ENCODE measurements at places on chromosomes 3 and 15.
A peak's percentile ranks its signal among the peaks of the same experiment; 100 is the strongest.

DNA sequence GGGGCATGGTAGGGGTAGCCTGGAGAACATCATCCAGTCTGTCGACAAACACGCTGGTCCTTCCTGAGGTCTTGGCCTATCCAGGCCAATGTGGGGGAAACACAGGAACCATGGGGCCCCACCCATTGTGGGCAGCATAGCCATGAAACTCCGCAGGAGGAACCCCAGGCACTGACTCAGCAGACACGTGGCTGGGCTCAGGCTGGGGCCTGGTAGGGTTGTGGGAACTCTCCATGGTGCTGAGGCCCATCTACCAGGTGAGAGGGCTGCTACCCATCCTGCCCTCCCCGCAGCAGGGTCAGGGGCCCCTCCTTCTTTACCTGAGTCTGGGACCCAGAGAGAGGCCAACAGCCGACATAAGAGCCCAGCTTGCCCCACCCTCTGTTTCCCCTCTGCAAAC, 22.6 kb upstream of the CACNA2D2 start:
- DNase-seq, result peak; percentile 49

- DNase-seq, result no peak
These were observed 9.5 kb downstream of the RPSA start for GRCh38 chr3:39415983-39416382.

DNA sequence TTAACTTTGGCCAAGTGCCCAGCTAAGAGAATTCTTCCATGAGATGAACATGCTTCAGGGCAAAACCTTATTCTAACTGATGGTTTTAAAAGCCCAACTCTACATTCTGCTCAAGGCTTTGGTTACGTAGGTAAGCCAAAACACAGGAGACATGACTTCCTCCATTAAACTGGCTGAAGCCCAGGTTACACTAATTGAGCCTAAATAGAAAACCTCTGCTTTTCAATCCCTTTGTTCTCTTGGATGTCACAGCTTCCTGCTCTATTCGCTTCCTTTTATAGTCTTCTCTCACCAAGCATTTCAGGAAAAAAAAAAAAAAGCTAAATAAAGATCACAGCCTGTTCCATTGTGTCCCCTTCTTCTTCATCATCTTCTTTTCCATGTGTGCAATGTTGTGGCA, 420.4 kb downstream of the TIGIT start:
- DNase-seq, result no peak

DNA sequence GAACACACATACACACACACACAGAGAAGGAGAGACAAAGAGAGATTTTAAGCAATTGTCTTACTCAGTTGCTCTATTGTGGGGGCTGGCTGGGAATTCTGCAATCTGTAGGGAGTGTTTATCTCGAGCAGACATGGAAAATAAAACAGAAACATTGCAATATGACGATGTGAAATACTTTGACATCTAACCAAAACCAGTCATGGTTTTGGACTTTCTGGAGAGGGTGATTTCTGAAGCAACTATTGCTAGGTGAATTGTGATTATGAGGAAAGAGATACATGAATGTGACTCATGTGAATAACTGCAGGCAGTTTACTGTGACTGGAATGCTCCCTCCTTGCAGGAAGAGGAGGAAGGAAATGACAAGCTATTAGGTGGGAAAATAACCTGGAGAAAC, 12.3 kb upstream of the PHLDB2 start:
- DNase-seq, result peak; percentile 96

- DNase-seq, result peak; percentile 55
These were observed 177.5 kb upstream of the LPP start for GRCh38 chr3:187976365-187976900.

DNA sequence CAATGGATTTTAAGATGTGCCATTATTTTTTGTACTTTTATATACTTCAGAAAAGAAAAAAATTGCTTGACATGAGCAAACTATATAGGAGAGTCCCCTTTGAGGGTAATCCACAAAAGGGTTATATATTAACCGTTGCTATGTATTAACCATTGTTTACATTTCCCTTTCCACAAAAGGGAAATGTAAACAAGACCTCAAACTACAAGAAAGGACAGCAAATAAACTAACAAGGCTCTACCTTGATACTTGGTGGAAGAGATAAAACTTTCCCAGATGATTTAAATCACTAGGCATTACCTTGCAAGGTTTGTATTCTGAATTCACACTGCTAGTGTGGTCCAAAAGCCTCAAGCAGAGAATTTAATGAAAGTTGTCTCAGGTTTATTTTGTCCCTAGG, 616.3 kb upstream of the BCHE start:
- DNase-seq, result no peak

GRCh38 chr15:85541744-85542143, 161.3 kb downstream of the AKAP13 start:
- DNase-seq, result no peak

GRCh38 chr15:74962219-74962618, 5.6 kb upstream of the RPP25 start:
- DNase-seq, result no peak

DNA sequence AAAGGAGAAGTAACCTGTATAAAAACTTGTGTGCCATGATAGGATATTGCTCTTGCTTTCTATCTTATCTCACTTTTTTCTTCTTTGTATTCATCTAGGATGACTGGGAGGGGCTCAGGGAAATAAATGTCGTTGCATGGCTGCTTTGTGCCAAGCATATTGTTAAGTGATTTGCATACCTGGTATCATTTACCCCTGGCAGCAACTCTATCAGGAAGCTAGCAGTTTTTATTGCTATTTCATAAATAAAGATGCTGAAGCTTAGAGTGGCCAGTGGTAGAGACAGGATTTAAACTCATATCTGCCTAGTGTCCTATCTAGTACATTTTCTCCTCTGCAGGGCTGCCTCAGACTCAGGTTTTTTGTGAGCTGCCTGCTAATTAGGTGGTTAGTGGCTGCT, 253.3 kb downstream of the PTPRG start:
- no peak for DNase-seq

DNA sequence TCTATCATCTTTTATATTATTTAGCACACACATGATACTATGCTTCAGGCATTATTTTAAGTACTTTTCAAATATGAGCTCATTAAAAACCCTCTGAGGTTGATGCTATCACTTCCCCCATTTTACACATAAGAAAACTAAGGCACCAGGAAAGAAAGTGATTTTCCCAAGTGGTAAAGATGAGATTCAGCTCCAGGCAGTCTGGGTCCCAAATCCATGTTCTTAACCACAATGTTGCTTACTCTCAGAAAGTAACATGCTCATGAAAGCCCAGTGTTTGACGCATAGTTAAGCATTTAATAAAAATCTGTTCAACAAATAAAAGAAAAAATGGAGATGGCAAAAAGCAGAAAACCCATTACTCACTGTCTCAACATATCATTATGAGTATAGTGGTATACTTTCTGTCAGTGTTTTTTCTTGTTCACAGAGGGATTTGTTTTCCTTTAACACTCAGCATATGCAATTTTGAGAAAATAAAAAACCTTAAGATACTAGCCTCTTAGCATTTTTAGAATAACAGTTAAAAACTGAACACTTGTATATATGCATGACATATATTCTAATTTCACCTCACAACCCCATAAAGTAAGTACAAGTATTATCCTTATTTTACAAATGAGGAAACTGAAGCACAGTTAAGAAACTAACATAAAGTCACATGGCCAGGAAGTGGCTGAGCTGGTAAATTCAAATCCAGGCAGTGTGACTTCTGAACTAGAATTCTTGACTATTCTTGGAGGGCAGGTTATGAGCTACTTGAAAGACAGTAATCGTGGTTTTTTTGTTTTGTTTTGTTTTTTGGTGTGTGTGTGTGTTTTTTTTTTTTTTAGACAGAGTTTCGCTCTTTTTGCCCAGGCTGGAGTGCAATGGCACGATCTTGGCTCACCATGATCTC, 10.4 kb downstream of the PEAK1 start:
- DNase-seq, result peak; percentile 15

- DNase-seq, result peak; percentile 100
These were observed 44.0 kb downstream of the SMAD3 start for GRCh38 chr15:67109141-67110034.

- DNase-seq, result peak; percentile 84
These were observed 6.0 kb downstream of the TM4SF4 start for GRCh38 chr3:149480326-149481017.
